CD4-positive, alpha-beta memory T cell (primary cell): ENCODE measurements at places on chromosomes 2 and 18.

DNA sequence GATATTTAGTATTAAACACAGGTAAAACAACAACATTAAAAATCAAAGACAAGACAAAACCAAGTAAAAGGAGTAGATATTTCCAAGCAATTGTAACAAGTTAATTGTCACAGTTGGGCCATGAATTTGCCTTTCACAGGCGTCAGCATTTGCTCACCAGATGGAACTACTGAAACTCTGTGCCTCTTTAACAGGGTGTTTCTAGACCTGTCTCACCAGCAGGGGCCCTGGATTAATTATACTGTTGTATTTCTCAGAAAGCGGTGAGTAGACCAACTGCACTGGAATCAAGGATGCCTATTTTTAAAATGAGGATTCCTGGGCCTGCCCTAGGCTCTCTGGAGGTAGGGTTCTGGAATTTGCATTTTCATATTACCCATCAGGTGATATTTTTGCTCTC, 92.6 kb downstream of the UPP2 start:
- DNase-seq, result no peak

DNA sequence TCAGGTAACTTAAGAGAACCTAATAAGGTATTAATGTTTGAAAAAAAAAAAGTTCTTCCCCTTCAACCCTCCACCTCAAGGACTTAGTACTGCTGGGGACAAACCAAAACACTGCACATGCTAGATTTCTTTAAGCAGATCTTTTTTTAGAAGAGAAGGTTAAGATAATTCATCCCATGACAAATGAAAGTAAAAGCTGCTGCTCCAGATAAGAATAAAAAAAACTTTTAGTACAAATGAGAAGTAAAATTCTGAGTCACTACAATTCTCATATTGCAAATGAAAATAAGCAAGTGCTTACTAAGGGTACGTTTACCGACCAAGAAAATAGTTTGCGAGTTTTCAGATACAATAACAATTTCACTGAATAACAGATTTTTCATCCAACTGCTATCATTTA, 8.9 kb downstream of the STAM2 start:
- DNase-seq, result no peak

DNA sequence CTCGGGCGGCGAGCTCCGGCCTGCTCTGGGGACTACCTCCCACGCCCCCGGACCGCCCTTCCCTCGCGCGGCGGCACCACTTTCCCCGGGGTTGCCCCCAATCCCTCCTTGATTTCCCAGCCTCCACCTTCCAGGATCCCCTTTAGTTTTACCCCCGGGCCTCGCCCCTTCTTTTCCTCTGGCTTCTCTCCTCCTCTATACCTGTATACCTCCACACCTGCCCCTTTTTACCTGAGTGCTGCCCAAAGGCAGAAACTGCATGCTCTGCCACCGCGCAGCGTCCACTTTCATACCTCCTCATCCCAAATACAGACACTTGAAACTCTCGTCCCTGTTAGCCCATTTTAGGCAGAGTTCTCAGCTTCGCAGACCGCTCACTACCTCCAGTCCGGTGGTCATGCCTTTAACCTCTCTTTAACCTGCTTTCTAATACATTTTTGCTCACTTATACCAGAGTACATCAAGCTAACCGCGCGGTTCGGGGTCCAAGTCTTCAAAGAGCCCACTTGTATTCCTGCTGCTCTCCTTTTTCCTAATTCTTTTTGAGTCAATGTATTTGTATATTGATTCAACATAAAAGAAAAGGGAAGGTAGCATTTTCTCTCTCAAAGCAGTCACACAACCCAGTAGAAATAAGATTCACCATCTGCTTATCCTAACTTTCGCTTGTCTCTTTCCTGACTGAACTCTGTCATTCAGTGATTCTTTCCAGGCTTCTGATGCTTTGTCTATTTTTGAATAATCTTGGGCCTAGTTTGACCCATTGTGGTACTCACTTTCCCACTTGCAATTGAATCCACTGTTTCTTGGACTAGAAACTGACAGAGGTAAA, 901 bp downstream of the SPOPL start:
- peak; percentile 9 for DNase-seq

DNA sequence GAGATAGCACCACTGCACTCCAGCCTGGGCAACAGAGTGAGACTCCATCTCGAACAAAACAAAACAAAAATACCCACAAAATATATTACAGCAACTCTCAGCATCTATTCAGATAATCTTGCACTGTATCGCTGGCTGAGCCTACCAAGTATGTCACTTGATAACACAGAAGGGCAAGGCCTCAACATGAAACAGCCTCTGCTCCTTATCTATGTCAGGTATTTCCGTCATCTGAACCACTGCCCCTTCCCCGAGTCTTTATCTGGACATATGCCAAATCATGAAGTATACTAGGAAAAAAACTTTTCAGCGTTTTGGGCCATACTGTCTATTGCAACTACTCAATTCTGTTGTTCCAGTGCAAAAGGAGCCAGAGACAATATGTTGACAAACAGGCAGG, 17.7 kb downstream of the PDIA6 start:
- DNase-seq, result no peak

DNA sequence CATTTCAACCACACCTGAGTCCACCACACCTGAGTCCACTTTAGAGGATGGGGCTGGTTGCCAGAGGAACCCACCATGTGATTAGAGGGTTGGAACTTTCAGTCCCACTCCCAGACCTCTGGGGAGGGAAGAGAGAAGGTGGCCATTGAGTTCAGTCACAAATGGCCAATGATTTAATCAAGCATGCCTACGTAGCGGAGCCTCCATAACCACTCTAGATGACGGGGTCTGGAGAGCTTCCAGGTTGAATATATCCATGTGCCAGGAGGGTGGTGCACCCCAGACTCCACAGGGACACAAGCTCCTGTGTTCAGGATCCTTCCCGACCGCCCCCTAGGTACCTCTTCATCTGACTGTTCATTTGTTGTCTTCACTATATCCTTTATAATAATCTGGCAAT, 53.3 kb downstream of the CYBRD1 start:
- DNase-seq, result no peak

DNA sequence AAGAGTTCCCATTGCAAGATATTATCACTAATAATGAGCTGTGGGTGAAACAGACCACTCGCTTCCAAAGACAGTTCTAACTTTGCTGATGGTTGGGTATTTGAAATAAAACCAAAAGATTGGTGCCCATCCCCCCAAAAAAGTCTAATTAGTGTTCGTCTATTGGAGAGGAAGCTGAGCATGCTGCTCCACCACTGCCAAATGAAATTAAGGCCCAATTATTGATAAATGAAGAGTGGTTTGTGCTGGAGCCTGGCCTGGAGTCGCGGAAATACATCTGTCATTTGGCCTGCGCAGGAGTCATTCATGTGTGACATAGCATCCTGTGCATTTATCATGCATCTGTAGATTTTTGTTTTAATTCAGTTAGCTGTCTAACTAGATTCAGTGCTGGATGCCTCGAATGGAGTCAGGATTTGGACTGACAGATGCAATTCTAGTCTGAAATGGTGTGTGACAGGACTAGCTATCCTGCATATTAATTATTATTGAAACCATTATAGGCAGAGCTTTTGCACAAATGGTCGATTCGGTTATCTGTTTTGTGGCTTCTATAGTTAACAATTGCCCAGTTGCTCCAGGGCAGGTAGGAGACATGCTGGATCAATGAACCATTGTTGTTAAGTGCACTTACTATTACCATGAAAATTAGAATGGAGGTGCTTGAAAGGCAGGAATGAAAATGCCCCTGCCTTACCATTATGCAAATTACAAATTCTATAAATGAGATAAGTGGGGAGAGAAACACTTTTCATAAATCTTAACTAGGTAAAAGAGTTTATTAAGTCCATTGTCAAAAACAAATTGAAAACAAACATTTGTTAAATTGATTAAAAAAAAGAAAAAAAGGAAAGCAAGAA, 450.4 kb upstream of the TCF4 start:
- DNase-seq, result no peak

GRCh38 chr2:234971496-234971895, 19.7 kb downstream of the SH3BP4 start:
- DNase-seq, result no peak

- no peak for DNase-seq
These were observed 7.1 kb upstream of the CRYGC start for GRCh38 chr2:208136716-208137094.

GRCh38 chr18:23320709-23321236, 132.3 kb upstream of the RIOK3 start:
- no peak for DNase-seq
